ENCODE measurements at places on chromosomes 7 and 10. TPM values are rescaled to one million over a fixed set of nuclear protein-coding genes. Genes with fewer than 3 reads are reported as not detected.

- no peak for DNase-seq
Observed at GRCh38 chr7:66641526-66641871, 12.8 kb downstream of the KCTD7 start.

- DNase-seq, result no peak
Observed at GRCh38 chr10:94043431-94043990, 49.8 kb downstream of the PLCE1 start.

GRCh38 chr10:114489521-114490310 is 85.4 kb upstream of the AFAP1L2 start:
- DNase-seq, result no peak

GRCh38 chr7:895451-896052 is 19.2 kb downstream of the GET4 start:
- DNase-seq, result no peak

Gene TAS2R5
- 1.4 TPM for total RNA-seq

Gene TDRD1
- 0.21 TPM for total RNA-seq

Gene CCL24
- total RNA-seq, result not detected

Gene HKDC1
- 0.30 TPM for total RNA-seq

Gene BMPER
- not detected for total RNA-seq

Data from activated CD4-positive, alpha-beta T cell treated with anti-CD3 and anti-CD28 coated beads for 36 hours (primary cell).